Jurkat, Clone E6-1 (cell line): ENCODE measurements at places on chromosomes 5 and 9.

DNA sequence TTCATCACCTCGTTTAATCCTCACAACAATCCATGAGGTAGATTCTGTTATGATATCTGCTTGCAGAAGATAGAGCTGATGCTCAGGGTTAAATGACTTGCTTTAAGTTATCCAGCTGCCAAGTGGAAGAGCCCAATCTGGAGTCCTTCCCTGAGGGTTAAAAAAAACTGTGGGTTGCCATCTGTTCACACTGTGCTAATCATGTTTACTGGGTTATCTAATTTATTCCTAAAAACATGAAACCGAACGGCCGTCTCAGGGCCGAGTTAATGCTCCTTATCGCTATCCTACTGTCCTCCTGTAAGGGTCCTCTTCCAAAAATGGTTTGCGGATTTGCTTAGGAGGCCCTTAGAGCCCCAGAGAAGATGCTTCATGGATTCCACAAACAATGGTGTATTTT is 153.3 kb downstream of the YIPF5 start:
- no peak for DNase-seq

DNA sequence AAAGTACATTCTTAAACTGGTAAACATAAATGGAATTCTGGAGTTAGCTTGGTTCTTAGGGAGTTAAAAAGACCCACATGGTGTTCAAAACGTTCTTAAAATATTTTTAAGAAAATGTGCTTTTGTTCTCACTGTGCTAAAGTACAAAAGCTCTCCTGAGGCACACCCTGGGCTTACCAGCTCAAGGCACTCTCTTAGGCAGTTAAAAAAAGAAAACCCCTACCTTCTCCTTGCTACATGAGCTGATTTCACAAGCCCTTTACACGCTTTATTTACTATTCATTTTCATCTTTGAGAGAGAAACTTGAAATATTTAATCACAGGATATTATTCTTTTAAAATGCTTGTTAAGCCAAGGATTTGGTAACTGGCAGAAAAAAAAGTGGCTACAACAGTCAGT is 723.3 kb upstream of the GRAMD2B start:
- DNase-seq, result no peak

- no peak for DNase-seq
These were observed 11.1 kb downstream of the PRELID2 start for GRCh38 chr5:145824040-145824439.

DNA sequence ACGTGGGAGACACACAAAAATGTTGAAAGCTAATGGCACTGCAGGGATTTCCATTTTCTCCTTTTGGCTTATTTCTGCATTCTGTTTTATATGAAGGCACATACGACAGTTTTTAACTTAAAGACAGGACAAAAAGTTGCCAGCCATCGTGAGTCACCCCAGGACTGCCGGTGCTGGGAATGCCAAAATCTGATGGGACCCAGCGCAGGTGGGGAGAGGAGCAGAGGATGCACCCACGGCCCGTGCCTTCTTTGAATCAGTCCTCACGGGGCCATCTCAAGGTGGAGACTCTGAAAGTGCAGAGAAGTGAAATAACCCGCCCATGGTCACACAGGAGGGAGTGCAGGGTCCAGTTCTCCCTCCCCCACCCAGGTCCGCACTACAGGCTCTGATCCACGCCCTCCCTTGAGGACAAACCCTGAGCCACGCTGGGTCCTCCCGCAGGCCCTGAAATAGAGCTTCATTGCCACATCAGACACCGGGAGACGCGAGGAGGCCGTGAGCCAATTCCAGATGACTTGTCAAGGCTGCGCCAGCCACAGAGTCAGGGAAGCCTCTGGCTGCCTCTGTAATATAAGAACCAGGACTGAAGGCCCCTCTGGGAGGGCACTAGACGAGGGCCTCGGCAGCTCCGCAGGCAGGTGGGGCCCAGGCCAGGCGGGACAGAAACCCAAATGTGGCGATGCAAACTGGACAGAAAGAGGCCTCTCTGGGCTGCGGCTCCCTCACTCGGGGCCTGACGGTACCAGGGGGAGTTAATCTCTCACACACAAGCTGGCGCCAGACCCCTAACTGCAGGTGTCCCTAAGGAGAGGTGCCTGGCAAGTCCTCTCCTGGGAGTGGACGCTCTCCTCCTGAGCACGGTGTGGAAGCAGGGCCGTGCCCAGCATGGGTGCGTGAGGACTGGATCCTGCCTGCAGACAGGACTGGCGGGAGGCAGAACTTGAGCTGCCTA is 22.9 kb downstream of the ADAMTS2 start:
- no peak for DNase-seq

GRCh38 chr9:38272710-38273109 is 119.8 kb upstream of the ALDH1B1 start:
- no peak for DNase-seq

DNA sequence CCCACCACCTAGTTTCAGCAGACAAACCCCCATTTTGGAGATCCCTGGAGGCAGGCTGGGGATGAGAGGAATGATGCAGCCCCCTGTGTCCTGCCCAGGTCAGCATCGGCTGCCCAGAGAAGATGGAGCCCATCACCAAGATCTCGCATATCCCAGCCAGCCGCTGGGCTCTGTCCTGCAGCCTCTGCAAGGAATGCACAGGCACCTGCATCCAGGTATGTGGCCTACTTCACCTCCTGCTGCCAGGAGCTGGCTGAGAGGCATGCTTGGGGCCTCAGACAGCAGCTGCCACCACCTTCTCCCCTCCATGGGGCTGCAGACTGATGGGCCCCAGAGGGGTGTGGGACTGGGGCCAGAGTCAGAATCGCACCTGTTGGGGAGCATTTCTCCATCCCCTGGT is 38.9 kb downstream of the JADE2 start:
- DNase-seq, result no peak
